KBM-7 (cell line): ENCODE measurements at places on chromosomes 5 and 9.

- DNase-seq = no peak
These were observed 42.5 kb upstream of the EXOC3 start for GRCh38 chr5:400282-401145.

- DNase-seq = no peak
These were observed 250.1 kb upstream of the KLF4 start for GRCh38 chr9:107739601-107740082.

DNA sequence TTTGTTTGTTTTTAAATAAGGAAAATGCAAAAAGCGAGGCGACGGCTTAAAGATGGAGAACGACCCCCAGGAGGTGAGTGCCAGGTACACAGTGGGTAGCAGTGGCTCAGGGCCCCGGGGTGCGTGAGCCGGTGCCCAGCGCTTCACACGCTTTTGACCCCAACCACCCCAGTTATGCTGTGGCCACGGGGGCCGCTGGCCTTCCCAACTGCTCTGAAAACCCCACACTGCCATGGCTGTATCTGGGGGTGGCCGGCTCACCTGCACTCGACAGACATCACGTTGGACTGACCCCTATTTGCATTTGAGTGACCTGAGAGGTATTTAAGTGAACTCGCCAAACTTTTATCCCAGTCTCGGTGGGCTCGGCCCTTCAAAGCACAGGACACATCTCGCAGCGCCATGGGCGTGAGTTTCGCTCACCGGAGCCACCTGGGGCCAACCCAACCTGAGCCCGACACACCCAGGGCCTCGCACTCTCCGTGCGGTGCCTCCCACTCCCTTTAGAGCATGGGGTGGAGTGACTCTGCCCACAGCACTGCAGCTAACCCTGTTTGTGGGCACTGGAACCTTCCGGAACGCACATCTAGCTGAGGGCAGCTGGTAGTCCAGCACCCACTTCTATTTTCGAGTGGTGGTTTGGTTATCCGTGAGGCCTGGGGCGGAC, 13.7 kb upstream of the AJM1 start:
- DNase-seq = no peak

- DNase-seq = no peak
These were observed 28.4 kb downstream of the SH3GLB2 start for GRCh38 chr9:128999581-129000206.

GRCh38 chr9:133505901-133506652, 18.7 kb downstream of the MYMK start:
- DNase-seq = no peak

DNA sequence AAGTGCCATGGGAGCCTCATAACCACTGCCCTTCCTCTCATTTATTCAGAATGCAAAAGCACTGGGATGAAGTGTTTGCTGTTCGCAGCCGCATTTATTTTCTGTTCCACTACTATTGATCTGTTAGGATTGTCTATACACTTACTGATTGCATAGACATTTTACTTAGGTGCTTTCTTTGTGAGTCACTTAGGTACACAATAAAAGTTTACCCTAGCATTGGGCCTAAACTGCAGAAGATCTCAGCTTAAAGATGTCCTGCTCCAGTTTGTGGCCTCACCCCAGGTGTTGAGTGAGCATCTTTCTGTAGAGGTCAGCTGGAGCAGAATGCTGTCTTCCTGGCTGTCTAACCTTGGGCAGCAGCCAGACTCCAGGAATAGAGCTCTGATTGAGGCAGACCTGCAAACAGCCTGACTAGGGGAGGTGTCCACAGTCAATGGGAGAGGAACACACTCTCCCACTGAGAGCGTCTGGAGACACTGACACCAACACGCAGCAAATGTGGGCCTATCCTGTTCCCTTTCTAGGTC, 54.0 kb downstream of the GPR21 start:
- DNase-seq = no peak
